ENCODE measurements at places on chromosomes 4 and X.
A peak's percentile ranks its signal among the peaks of the same experiment; 100 is the strongest.

DNA sequence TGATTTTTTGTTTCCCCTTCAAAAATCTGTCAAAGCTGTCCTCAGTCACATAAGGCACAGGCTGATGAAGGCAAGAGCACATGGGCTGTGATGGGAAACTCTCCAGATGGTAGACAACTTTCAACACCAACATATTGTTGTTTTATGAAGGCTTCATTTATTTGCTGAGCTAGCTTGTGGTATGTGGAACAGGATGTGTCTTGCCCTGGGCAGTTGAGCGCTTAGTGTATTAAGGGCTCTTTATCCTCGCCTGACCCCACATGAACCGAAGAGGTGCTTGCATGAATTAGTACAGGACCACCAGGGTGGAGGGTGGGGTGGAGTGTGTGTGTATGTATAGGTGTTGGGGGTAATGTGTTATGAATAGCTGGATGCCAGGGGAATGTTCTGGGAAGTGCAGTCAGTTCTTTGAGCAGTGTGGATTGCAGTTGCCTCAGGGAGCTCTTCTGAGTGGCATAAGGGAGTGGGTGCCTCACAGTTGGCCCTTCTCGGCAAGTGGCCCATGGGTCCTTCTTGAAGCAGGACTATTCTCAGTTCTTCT lies 103.1 kb downstream of the PHEX start:
- DNase-seq = no peak

GRCh38 chr4:42995343-42995944 lies 102.9 kb downstream of the GRXCR1 start:
- no peak for DNase-seq

DNA sequence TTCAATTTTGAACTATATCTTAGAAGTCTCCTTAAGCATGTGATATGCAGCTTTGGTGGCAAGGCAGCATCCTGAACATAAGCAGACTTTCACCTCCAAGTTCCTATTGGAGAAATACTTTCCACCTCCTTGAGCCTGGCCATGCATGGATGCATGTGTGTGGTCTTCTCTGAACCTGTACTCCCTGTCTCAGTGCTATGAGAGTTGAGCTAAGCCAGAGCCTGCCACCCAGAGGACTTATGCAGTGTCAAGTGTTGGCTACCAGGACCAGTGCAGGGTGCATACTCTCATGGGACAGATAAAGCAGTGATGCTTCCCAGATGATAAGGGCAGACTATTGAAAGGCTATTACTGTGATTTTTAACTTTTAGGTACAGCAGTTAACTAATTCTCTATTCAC lies 105.6 kb downstream of the TSPAN7 start:
- no peak for DNase-seq

DNA sequence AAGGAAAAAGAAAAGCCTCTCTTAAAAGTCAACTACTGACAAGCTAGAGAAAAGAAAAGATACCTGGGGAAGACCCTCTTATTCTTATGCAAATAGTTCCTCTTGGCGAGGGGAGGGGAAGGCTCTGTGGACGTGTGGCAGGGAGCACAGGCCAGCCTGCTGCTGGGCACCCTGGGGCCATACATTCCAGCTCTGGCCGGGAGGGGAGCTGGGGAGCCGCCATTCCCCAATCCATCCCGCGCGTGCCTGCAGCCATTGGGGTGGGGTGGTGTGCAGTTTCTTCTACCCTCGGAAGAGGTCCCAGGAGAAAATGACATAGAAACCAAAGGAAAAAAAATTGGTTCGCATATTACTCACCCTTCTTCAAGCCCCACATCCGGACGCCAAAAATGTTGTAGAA lies 1496.4 kb downstream of the RPA4 start:
- DNase-seq = no peak

DNA sequence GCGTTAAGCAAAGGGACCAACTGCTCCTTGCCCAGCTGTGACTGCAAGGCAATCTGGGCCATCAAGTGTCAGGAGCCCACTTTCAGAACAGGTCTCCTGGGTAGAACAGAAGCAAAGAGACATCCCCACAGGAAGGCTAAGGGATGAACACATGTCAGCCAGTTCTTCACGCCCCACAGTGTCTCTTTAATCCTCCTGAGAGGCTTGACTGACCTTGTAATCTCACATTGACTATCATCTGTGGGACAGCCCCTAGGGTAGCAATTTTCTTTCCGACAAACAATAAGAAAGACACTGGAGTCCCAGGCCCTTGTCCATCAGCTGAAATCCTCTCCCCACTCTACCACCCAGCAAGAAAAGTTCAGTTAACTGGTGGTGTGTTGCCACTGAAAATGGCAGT lies 1.0 kb downstream of the CHRDL1 start:
- DNase-seq = no peak

GRCh38 chr4:103402198-103402597 lies 204.1 kb upstream of the CENPE start:
- no peak for DNase-seq

- peak; percentile 3 for DNase-seq
Observed at GRCh38 chr4:27154706-27155105, 294.1 kb downstream of the STIM2 start.

GRCh38 chrX:12779534-12779933 lies 11.7 kb upstream of the PRPS2 start:
- DNase-seq = no peak

DNA sequence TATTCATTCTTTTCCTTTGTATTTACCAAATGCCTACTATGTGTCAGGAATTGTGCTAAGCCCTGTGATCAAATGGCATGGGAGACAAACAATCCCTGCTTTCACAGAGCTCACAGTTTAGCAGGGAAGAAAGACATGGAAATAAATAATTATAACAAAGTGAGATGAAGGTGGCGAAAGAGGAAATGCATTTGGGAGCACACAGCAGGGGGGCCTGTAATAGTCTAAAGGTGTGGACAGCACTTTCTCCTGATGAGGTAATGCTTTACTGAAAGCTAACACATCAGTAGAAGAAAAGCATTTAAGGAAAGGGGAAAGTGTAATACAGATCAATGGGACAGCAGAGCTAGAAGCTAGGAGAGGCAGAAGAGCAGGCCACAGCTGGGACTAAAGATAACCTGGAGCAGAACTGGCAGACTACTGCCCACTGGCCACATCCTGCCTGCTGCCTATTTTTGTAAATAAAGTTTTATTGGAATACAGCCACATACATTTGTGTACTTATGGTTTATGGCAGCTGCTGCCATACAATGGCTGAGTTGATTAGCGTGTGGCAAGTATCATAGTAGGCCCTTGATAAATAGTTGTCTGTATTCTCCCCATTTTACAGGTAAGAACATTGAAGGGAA lies 67.1 kb upstream of the TAPT1 start:
- no peak for DNase-seq

DNA sequence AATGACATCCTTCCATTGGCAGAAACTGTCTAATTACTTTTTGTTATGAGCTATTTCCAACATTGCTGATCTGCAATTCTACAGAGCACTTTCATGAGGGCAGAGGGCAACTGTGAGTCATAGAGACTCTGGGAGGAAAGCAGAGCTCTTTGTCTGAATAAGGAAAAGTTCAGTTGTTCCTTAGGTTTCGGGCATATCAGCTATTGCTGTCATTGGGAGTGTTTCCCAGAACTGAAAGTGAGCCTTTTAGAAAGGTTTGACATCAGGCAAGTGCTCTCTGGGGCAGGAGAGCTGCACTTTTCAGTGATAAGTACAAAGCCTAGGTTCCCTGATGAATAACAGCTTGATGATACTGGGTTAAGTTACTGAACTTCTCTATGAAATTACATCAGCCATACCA lies 119.2 kb upstream of the EDNRA start:
- no peak for DNase-seq

DNA sequence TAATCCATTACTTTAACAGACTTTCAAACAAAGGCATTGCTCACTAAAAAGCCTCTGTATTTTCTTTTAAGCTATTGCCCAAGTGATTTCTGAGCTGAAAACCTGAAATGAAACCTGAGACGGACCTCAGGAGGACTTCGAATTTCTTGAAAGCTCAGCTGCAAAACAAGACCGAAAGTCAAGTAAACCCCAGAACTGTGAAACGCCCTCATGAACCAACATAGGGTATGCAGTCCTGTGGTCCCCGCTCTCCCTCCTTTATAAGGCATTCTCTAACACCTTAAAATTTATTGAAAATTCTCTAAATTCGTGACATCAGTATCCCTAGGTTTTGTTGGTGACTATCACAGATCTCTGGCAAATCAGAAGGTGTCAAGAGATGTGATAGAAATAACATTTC lies 91.8 kb downstream of the SHISA3 start:
- no peak for DNase-seq

DNA sequence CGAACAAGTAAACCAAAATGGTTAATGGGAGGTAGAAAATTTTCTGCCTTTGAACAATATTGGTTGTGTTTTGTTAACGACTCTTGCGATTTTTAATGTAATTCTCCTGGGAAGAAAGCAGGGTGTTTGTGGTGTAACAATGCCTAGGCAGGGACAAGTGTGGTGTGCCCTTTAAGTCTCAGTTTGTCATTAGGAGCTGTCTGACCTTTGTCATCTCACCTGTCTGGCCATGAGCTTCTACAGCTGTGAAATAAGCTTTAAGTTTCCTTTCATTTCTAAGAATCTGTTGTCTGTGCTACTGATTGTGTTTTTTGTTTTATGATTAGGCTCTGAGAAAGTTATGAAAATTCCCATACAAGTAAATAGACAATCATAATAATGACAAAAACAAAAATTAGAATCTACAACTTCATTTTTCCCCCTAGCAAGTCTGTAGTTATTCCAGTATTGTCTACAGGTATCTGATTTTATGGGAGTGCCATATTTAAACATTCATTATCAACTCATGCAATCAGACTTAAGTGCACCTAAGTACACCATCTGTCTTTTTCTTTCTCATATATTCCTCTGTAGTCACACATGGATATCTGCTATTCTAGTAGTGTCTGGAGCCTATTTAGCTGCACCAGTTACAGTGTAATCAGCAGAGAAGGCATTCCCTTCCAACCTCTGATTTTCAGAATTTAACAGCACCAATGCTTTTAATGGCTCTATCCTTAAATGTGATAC lies 203.5 kb downstream of the PPARGC1A start:
- DNase-seq = no peak

- DNase-seq = no peak
Observed at GRCh38 chr4:174010547-174010946, 272.9 kb downstream of the FBXO8 start.

DNA sequence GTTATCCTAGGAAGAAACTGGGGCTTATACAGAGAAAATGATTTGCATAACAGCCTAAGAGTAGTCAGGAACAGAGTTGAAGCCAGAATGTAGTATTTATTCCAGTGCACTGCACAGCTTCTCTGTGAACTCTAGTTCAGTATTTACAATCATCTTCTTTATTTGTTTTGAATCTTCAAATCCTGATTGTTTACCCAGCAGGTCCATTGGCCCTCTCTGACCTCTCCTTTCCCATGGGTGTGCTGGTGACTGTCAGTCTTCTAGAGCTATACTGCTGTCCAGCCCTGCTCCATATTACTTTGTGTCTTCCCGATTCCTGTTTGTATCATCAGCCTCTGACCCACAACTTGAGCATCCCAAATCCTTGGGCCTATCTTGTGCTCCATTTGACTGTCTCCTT lies 301.9 kb upstream of the HS3ST1 start:
- DNase-seq = no peak

DNA sequence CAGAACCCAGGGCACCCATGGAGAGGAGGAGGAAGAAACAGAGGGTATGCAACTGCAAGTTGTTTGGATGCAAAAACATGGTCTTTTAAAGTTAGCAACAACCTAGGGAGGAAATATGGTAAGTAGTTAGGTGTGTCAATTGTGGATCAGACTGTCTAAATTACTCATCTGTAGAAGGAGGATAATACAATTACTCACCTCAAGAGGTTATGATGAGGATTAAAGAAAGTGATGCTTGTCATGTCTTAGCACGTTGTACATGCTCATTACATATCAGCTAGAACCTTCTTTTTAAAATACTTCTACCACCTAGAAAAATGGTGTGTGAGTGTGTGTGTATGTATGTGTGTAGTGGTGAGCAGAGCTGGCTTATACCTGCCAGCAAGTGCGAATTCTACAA lies 2.3 kb upstream of the C1QTNF7 start:
- DNase-seq = no peak

GRCh38 chr4:149901128-149901527 lies 85.5 kb upstream of the IQCM start:
- DNase-seq = no peak

GRCh38 chrX:18537524-18537923 lies 112.1 kb downstream of the CDKL5 start:
- no peak for DNase-seq

- DNase-seq = no peak
Observed at GRCh38 chr4:52883183-52883621, 21.1 kb downstream of the RASL11B start.

DNA sequence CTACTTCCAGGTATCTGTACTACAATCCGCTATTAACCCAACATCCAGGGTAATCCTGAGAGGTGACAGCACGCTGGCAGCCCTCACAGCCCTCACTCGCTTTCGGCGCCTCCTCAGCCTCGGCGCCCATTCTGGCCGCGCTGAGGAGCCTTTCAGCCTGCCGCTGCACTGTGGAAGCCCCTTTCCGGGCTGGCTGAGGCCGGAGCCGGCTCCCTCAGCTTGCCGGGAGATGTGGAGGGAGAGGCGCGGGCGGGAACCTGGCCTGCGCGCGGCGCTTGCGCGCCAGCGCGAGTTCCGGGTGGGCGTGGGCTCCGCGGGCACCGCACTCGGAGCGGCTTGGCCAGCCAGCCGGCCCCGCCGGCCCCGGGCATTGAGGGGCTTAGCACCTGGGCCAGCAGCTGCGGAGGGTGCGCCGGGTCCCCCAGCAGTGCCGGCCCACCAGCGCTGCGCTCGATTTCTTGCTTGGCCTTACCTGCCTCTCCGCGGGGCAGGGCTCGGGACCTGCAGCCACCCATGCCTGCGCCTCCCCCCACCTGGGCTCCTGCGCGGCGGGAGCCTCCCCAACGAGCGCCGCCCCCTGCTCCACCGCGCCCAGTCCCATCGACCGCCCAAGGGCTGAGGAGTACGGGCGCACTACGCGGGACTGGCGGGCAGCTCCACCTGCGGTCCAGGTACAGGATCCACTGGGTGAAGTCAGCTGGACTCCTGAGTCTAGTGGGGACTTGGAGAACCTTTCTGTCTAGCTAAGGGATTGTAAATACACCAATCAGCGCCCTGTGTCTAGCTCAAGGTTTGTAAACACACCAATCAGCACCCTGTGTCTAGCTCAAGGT lies 87.3 kb downstream of the PRSS12 start:
- DNase-seq = no peak

DNA sequence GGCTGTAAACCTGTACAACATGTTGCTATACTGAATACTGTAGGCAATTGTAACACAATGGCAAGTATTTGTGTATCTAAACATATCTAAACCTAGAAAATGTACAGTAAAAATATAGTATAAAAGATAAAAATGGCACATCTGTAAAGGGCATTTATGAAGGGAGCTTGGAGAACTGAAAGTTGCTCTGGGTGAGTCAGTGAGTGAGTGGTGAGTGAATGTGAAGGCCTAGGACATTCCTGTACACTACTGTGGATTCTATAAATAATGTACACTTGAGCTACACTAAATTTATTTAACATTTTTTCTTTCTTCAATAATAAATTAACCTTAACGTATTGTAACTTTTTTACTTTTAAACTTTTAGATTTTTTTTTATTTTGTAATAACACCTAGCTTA lies 5.0 kb upstream of the SHROOM4 start:
- DNase-seq = no peak

- no peak for DNase-seq
Observed at GRCh38 chrX:105999294-105999693, 39.2 kb downstream of the SERPINA7 start.

Data from KG1 (cell line).